ENCODE measurements at places on chromosomes 2 and 18. TPM values are rescaled to one million over a fixed set of nuclear protein-coding genes. Genes with fewer than 3 reads are reported as not detected.
A peak's percentile ranks its signal among the peaks of the same experiment; 100 is the strongest.

Gene SETBP1
- 6.4 TPM for total RNA-seq

DNA sequence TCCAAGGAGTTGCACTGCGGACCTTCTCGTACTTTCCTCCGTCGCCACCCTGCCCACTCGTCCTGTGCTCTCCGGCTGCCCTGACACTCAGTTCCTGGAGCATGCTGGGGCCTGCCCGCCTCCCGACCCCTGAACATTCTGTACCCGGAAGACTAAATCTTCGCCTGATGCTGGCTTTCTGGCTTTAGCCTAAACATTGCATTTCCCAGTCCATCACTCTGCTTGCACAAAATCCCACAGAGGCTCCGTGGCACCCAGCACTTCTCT lies 550 bp upstream of the SFXN5 start:
- DNase-seq: no peak

DNA sequence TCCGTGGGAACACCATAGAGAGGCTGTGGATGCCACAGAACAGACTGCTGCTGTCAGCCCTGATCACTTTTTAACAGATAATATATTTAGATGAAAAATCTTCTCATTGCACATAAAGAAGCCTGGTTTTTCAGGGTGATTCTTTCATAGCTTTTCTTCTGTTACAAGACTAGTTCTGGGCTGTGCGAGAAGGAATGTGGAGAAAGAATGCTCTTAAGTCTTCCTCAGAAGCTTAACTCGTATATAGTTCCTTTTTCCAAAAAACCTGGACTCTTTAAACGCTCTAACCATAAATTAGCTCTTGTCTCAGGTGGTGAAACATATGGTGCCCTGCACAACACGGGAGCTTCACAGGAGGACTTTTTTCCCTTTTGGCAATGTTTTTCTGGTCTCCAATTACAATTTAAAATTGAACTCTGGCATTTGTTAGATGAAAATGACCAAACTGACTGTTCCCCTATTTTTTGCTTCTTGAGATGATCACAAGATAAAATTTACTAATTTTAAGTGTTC lies 125.9 kb upstream of the SMAD7 start:
- DNase-seq: no peak

GRCh38 chr18:25503567-25504081 lies 151.7 kb upstream of the ZNF521 start:
- DNase-seq: peak; percentile 50

Gene MFSD6
- total RNA-seq: 6.7 TPM

Gene NYAP2
- not detected for total RNA-seq

DNA sequence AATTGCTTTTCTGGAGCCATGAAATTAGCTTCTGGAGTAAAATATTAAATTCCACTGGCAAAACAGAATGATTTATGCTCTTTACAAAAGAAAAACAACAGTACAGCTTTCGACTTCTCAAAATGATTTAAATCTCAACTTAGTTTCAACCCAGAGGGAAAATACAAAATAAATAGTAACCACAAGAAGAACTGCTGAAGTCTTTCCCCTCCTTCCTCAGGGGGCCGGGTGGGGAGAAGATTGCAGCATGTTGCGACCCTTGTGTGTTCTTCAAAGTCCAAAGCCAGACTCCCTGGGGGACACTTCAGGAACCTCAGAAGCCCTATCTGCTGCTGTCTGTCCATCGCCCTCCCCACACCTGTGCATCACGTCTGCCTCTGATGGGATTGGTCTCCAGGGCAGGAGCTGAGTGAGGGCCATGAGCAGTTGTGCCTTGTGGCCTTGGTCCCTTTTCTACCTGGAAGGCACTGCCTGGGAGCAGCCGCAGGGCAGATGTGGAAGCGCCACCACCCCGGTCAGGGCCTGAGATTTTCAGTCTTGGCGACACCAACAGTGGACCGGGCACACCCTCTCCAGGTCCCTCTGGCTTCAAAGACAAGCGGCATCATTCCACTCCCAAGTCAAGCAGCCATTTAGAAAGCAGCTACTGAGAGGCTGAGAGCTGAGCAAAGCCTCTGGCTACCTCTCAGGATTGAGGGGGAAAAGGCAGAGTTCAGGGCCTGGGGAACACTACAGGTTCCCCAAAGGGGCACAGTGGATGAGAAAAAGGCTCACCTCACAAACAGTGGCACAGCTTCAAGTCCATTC lies 210.1 kb upstream of the RAB6C start:
- no peak for DNase-seq

DNA sequence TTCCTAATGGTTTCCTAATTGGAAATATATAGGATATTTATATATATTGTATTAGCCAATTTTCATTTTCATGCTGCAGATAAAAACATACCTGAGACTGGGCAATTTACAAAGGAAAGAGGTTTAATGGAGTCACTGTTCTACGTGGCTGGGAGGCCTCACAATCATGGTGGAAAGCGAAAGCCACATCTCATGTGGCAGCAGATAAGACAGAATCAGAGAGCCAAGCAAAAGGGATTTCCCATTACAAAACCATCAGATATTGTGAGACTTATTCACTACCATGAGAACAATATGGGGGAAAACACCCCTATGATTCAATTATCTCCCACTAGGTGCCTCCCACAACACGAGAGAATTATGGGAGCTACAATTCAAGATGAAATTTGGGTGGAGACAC lies 242.5 kb upstream of the NETO1 start:
- DNase-seq: no peak

DNA sequence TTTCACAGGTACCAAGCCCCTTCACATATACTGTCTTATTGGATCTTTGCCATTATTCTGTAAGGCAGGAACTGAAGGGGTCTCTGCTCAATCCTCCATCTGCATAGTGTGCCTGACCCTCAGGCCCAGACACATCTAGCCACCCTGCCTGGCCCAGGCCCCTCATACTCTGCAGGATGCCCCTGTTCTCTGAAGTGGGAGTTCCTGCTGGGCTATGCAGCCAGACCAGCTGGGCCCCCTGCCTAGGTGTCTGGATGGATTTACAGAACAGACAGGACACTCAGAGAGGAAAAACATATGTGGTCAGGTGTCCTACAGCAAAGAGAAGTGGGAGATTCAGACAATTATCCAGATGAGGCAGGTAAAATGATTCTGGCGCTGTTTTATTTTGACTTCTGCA lies 42.0 kb downstream of the SLC4A5 start:
- DNase-seq: no peak

DNA sequence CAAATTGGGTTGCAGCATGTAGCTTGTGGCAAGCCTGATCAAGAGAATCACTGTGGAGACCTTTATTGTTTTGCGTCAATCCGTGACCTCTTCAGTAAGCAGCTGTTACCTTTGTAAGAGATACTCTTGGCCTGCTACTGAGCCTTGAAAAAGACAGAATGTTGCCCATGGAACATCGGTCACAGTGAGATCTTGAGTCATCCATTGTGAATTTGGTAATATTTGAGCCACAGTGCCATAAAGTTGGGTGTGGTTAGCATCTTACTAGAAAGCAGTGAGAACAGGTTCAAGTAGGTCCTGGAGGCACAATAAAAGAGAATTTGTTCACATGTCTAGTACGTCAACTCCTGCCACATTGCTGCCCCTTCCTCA lies 12.7 kb upstream of the EFR3B start:
- no peak for DNase-seq

Gene RAPGEF4
- 17.7 TPM for total RNA-seq

DNA sequence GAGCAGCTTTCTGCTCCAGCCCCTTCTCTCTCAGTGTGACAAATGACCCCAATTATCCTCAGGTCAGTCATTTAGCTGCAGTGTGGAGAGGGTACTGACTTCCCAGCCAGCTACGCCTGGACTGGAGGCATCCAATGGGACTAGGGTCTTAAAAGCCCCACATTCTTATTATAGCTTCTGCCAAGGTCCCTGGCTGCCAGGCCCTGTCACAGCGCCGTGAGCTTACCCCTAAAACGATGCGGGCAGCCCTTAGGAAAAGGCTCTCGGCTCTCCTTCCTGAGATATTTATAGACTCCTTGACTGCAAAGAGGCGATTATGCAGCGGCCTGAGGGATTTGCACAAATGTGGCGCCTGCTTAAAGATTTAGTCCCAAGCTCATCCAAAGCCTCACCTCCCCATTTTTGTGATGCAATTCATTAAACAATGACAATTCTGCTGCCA lies 69.2 kb upstream of the EDAR start:
- no peak for DNase-seq

- no peak for DNase-seq
Measured at GRCh38 chr2:136538489-136538888, 226.9 kb upstream of the THSD7B start.

Gene RGPD4
- not detected for total RNA-seq

Gene MTA3
- total RNA-seq: 15.8 TPM

- DNase-seq: no peak
Measured at GRCh38 chr2:26542194-26542455, 64.2 kb upstream of the OTOF start.

GRCh38 chr2:200054681-200055468 lies 99.5 kb downstream of the MAIP1 start:
- peak; percentile 2 for DNase-seq

Gene GATA6
- total RNA-seq: 0.51 TPM

Gene PELI1
- 69.9 TPM for total RNA-seq

Gene DIPK1C
- total RNA-seq: not detected

GRCh38 chr18:63213331-63213900 lies 106.2 kb downstream of the BCL2 start:
- no peak for DNase-seq

Gene NPPC
- not detected for total RNA-seq

DNA sequence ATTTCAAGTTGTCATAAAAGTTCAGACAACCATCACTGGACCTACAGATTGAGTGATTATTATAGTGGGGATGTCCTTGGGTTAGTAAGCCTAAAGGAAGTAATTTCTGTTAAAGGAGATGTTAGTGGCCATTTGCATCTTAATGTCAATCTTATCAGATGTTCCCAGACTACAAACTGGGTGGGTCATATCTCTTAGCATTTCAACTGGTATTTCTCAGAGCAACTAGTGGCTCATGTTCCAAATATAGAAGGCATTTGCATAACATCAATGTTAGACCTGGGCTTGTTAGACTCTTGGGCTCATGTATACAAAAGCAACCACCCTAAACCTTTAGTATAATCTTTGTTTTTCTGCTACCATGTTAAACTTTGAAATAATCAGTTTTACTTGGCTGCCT lies 17.9 kb downstream of the PLEKHA3 start:
- DNase-seq: no peak

GRCh38 chr18:51654488-51655326 lies 457.2 kb upstream of the MEX3C start:
- no peak for DNase-seq

DNA sequence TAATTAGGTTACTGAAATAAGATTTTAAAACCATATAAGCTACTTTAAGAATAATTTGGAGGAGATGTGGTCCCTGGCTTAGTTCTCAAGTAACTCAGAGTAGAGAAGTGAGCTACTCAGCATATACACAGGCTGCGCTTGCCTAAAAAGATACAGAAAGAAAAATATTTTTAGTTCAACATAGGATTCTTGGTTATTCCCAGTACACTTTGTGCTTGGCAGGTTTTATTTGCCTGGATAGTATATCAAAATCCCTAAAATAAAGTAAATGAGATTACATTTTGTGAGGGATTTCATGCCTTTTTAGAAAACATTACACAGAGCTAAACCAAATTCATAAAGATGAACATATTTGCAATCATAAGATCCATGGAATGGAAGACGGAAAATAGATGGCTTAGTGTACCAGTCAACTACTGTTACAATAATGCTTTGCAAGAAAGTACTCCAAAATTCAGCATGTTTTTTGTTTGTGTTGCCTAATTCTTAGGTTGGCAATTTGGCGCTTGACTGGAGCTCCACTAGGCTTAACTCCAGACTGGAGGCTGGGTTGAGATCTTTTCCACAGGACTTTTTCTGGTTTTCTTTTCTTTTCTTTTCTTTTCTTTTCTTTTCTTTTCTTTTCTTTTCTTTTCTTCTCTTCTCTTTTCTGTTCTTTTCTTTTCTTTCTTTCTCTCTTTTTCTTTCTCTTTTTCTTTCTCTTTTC lies 600.5 kb upstream of the SYT4 start:
- DNase-seq: no peak

Gene RAMP1
- total RNA-seq: not detected

DNA sequence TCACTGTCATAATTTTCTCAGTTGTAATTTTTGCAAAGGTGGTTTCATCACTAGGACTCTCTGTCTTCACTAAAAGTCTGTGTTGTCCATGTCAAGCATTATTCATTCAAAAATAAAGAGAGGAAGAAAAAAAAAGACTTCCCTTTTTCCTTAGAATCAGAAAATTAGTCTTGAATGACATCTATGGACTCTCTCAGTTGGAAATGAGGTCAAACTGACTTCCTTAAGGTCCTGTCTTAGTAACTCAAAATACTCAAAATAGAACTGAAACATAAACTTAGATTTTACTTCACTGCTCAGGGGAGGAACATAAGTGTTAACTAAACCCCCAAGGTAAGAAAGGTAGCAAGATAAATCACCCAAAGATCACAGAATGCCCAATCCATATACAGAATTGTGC lies 2.2 kb upstream of the ZNF407 start:
- DNase-seq: no peak

Gene CDK15
- not detected for total RNA-seq

- DNase-seq: no peak
Measured at GRCh38 chr2:178282075-178282815, 87.9 kb downstream of the OSBPL6 start.

Data from dermis microvascular lymphatic vessel endothelial cell (primary cell).